ENCODE measurements at places on chromosomes 2 and 18.

DNA sequence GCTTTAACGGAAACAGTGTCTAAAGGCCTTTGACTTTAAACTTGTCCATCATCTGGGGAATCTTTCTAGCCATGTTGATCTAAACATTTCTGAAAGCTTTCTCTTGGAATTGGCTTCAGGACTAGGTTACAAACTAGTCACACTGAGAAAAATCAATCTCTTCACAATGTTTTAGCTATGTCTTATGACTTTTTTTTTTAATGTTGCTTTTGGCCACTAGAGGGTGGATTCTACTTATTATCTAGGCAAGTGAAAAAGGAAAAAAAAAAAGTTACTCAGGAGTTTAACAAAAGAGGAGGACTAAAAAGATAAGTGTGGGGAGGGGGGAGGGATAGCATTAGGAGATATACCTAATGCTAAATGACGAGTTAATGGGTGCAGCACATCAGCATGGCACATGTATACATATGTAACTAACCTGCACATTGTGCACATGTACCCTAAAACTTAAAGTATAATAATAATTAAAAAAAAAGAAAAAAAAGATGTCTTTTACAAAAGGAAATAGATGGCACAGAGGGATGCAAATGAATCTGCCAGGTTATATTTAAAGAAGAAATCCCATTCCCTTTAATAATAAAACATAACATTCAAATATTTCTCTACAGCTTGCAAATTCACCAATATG is 160.4 kb upstream of the PID1 start:
- no peak for DNase-seq

DNA sequence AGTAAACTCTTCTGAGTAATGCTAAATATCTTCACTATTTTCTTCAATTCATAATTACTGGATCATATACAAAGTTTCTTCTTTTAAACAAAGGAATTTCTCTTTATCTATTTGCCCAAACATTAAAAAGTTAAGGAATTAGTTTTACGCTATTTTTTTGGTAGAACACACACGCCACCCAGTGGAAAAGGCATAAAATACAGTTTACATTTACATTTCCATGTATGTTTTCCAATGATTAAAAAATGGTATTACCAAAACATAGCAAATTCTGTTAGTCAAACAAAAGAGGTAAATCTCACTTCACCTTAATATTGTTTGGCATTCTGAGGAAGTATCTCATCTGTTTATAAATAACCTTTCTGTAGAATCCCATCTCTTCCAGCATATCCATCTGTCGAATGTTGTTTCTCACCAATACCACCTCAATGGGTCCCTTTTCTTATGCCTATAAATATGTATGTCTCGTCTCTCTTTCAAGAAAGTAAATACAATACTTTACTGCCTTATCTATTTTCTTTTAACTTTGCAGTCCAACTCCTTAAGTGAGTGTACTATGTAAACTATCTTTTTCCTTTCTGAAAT is 7.2 kb downstream of the BOLL start:
- no peak for DNase-seq

- DNase-seq = no peak
Observed at GRCh38 chr18:58635891-58636290, 7.0 kb upstream of the ALPK2 start.

DNA sequence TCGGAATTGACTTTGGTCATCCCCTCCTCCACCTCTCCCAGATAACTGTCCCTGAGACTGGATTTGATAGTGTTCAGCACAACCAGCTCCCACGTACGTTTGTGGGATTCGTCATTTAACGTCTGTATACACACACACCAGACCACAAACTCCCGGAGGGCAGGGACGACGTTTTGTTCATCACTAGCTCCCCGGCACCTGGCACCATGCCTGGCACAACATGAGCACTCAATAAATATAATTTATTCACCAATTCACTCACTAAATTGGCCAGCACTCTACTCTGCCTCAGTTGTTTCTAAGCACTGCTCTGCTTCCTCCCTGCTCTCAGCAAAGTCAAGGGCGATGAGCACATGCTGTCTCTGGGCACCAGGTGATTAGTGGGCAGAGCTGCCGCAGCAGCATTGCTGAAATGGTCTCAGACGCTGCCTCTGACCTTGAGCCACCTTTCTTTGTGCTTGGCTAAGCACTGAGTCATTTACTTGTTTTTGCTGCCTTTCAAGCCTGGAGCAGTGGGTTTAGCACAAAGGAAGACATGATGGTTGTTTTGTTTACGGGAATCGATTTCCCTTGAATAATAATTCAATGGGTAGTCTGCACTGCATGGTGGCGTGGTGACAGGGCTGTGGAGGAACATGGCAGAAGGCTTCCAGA is 19.3 kb upstream of the LOXHD1 start:
- DNase-seq = no peak

All from lung (tissue), 17 donors.